ENCODE measurements at places on chromosomes 7 and 10. TPM values are rescaled to one million over a fixed set of nuclear protein-coding genes. Genes with fewer than 3 reads are reported as not detected.
A peak's percentile ranks its signal among the peaks of the same experiment; 100 is the strongest.

The CYP2C18 gene
- not detected for total RNA-seq

The GALNT17 gene
- total RNA-seq: not detected

GRCh38 chr10:61835946-61836887 is 65.3 kb upstream of the ARID5B start:
- DNase-seq: no peak

GRCh38 chr7:29362380-29362779 is 167.8 kb downstream of the CHN2 start:
- no peak for DNase-seq

GRCh38 chr7:21636694-21637093 is 93.9 kb downstream of the DNAH11 start:
- DNase-seq: no peak

The DKK1 gene
- total RNA-seq: not detected

DNA sequence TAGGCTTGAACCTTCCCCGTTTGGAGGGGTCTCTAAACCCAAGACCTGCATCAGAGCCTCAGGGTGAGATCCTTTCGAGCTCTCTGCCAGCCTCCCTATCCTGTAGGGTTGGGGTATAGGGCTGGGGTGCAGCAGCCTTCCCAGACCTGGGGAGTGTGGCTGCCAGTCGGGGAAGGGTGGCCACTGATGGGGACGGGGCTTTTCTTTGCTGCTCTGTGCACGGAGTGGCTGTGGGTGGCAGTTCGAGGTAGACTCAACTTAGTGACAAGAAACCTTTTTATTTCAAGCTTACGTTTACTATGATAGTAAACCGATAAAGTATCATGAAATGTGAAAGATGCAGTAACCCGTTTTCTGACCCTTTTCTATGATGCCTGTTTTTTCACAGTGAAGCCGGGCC is 13.0 kb downstream of the ZNF316 start:
- DNase-seq: no peak

DNA sequence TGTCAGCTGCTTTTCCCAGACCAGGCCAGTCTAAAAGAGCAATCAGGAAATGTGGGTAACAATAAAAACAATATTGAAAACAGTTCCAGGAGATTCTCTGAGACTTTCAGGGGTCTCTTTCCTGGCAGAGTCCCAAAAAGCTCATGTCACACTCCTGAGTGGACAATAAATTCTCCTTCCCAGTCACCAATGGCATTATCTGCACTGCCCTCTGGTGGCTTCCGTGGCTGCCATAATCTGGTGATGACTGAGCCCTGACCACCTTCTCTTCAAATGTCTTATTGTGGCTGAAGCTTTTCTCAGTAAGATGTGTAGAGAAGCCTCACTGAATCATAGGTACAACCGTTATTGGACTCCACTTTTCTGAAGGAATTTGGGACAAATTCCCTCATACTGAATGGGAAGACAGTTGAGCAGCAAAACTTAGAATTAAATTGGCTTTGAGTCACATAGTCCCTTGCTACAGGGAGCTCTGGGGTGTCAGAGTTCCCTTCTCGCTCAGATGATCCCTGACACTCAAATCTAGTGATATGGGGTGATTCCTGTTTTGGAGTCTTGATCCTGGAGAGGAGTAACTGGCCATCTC is 24.4 kb upstream of the ASAH2 start:
- no peak for DNase-seq

The DMBT1 gene
- not detected for total RNA-seq

- DNase-seq: no peak
These were observed 19.3 kb upstream of the SLC35G1 start for GRCh38 chr10:93874309-93875031.

The CDK1 gene
- total RNA-seq: 0.67 TPM

- peak; percentile 66 for DNase-seq
These were observed 21.0 kb upstream of the GNA12 start for GRCh38 chr7:2864999-2865670.

DNA sequence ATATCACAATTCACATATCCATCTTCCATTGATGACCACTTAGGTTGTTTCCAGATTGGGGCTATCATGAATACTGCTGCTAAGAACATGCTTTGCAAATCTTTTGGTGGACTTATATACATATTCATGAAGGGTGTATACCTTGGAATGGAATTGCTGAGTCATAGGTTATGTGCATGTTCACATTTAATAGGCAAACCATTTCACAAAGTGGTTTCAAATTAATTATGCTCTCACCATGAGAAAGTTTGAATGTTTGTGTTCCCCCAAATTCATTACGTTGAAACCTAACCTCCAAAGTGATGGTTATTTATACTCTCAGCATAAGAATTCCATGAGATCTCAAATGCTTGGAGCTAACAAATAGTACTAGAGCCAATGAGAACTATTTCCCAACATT is 86.4 kb downstream of the VPS41 start:
- DNase-seq: no peak

DNA sequence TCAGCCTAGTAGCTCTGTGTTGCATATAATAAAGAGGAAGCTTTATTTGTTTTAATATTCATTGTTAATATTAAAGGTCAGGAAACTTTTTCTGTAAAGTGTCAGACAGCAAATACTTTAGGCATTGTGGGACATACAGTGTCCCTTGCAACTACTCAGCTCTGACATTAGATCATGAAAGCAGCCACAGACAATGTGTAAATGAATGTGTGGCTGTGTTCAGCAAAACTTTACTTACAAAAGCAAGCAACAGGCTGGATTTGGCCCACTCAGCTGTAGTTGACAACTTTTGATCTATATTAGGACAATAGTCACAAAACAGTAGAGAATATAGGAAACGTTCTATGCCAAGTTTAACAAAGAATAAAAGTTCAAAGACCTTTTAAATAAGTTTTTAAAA is 173.3 kb downstream of the RNLS start:
- DNase-seq: no peak

GRCh38 chr10:73039635-73040034 is 57.0 kb downstream of the P4HA1 start:
- DNase-seq: no peak

- no peak for DNase-seq
These were observed 37.0 kb downstream of the RPA3 start for GRCh38 chr7:7681191-7681935.

GRCh38 chr7:15042285-15043065 is 139.9 kb upstream of the DGKB start:
- no peak for DNase-seq

The NEURL1 gene
- total RNA-seq: 1.1 TPM

GRCh38 chr7:113281223-113281622 is 162.9 kb upstream of the SMIM30 start:
- DNase-seq: no peak

- no peak for DNase-seq
These were observed 75.0 kb upstream of the AFAP1L2 start for GRCh38 chr10:114479307-114479706.

DNA sequence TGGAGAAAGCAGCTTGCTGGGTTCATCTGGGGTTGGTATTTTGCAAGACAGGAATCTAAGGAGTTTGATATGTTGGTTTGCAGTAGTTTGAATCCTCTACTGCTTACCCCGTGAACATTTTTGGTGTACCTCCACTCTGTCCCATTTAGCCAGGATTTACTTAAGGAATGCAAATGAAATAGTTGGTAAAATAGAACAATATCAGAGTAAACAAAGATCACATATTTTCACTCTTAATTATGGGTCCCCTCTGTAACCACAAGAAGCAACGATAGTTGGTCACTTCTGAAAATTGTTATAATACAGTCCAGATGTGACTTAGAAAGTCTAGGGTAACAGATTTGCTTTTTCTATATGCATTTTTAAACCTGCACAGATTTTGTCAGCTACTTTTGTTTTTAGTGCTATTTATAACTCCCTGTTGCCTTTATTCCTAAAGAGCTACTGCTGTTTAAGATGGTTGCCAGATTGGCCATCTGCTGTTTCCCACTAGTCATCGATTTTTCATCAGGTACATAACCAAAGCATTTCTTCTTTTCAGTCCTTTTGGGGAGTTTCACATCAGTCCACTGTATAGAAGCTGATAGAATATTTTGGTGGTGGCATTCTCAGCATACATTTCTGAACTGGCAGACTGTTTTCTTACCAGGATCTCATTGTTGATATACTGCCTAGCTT is 37.6 kb downstream of the MAPK8 start:
- DNase-seq: no peak

GRCh38 chr10:43408331-43408709 is 666 bp downstream of the HNRNPF start:
- no peak for DNase-seq

DNA sequence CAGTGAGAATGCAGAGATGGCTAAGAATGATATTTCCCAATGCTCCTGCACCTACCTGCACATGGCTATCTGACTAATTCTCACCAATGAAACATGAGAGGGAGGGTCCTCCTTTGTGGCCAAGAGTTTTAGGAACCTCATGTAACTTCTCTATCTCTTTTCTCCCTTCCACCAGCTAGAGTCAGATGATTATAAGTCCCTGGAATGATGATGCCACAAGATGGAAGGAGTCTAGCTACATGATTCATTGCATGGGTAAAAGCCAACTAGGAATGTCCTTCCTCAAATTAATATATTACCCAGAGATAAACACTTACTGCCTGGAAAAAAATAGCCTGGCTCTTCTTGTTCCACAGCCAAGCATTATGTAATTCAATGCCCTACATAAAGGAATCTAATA is 55.1 kb upstream of the AASS start:
- DNase-seq: no peak

The NRG3 gene
- total RNA-seq: not detected

GRCh38 chr10:20596065-20596755 is 300.9 kb downstream of the NEBL start:
- DNase-seq: no peak

The HOXA6 gene
- total RNA-seq: not detected

GRCh38 chr10:67670401-67670800 is 25.6 kb downstream of the CTNNA3 start:
- DNase-seq: no peak

The CUZD1 gene
- 0.73 TPM for total RNA-seq

- peak; percentile 12 for DNase-seq
These were observed 11.0 kb downstream of the GHRHR start for GRCh38 chr7:30974605-30975255.

- DNase-seq: no peak
These were observed 14.1 kb downstream of the NRCAM start for GRCh38 chr7:108442039-108442568.

DNA sequence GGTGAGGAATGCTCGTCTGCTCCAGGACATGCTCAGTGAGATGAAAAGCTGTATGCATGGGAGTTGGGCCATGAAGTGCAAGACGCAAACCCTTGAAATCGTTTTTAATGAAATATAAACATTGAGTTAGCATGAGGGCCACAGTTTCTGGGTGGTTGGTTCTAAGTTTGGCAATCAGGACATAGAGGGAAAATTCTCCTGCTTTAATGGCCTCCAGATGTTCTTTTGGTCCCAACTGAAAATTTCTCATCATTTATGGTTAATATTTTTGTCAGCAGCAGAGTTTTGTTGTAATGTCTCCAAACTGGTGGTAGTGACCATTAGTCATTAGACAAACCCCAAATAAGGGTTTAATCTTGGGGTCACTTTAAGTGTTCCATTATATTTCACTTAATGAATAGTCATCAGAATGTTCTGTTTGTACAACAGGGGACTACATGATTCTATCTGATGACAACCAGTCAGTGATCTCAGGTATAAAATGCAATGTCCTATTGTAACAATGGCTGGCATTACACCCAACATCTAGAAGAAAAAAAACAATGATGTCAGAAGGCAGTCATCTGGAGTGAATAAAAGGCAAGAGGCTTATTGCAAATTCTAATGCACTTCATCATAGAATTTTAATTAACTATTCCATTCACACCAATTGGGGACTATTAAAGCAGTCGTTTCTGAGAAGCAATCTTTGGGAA is 197.4 kb downstream of the JCAD start:
- DNase-seq: no peak

DNA sequence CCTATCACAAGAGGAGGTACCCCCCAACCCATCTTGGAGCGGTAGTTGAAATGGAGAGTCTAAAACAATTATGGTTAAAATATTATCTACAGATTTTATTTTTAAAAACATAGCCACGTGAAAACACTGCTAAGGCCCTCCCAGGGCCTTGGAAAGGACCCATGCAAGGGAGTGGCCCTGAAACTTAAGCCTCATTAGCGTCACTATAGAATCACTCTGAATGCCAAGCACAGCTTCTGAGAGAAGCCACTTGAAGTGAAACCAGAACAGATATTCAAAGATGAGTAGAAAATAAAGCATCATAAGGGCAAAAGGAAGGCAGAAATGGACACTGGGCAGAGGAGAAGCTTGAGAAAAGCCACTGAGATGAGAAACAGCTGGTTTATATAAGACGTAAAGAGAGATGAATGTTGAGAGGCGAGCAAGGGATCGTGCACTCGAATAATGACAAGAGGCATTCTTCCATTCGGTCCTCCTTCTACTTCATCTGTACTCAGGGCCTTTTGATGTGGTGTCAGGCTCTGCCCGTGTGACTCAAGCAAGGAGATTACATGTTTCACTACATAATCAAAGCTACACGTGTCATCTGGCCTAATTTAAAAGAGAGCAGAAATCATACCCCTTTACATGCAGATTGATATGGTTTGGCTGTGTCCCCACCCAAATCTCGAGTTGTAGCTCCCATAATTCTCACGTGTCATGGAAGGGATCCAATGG is 33.4 kb upstream of the SLC39A12 start:
- no peak for DNase-seq

GRCh38 chr7:141663081-141663849 is 38.7 kb downstream of the DENND11 start:
- no peak for DNase-seq

All from T-helper 17 cell (primary cell).